ENCODE measurements at places on chromosomes 3 and 15.

DNA sequence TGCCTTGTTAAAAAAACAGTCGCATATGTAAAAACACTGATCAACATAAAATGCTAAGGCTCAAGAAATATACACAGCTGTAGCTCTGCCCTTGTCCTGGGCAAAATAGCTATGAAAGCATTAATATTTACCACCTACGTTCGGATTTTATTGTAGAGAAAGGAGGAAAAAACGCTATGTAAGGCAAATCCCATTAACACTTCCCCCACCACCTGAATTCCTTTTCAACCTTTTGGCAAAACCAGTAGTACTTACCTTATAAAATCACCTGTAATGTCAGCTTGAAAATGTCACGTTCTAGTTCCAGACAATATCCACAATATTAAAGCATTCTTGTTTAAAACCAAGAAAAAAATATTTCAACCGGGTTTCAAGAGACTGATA lies 3.6 kb downstream of the TRA2B start:
- DNase-seq: no peak

DNA sequence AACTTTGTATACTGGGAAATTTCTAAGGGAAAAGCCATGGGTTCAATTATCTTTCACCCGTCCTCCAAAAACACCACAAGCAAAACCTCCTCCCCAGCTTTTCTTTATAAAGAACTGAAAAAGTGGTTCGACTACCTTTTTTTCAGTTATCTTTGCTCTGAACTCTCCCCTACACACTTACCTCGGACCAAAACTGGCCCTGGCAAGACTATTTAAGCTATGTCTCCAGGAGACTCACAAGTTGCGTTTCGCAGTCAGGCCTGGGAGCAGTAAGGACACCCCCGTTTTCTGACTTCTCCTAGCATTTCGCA lies 645 bp downstream of the COPS2 start:
- DNase-seq: no peak

GRCh38 chr3:188165596-188165995 lies 11.6 kb downstream of the LPP start:
- DNase-seq: no peak

DNA sequence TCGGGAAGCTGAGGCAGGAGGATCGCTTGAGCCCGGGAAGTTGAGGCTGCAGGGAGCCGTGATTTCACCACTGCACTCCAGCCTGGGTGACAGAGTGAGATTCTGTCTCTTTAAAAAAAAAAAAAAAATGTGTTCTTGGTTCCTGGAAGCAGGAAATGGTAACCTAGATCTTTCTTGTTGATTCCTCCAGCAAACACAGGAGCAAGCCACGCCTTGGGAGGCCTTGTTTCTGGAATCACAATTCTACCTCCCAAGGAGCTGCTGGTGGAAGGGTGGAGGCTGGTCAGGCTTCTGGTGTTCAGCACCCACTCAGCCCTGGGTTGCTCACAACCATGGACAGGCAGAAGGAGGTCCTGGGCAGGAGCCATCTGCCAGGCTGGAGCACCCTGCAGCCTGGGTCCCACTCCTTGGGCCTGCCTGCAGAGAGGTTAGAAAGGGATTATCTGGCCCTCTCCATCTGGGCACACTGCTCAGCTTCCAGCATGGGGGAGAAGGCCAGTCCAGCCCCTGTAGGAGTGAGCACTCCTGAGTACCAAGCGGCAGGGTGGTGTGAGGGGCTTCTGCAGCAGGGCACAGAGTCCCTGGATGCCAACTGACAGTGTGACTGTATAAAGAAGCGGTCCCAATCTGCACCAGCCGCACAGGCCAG lies 65.6 kb downstream of the ABTB1 start:
- no peak for DNase-seq

- no peak for DNase-seq
These were observed 70.9 kb upstream of the ST8SIA2 start for GRCh38 chr15:92322566-92323355.

GRCh38 chr3:49511639-49512038 lies 41.6 kb downstream of the DAG1 start:
- no peak for DNase-seq

GRCh38 chr3:182755712-182756111 lies 37.6 kb upstream of the ATP11B start:
- DNase-seq: no peak

Data from stimulated activated naive CD4-positive, alpha-beta T cell (primary cell).